ENCODE measurements at places on chromosomes 2 and 18.

DNA sequence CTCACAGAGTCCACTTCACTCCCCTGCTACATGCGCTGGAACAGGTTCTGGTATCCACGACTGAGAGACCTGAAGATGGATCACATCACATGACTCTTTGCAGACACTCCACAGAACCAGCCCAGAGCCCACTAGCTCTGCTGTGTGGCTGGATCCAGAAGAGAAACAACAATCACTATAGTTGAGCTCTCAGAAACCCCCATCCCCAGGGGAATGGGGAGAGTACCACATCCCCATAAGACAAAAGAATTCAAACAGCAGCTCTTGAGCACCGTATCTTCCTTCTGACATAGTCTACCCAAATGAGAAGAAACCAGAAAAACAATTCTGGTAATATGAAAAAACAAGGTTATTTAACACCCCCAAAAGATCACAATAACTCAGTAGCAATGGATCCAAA, 76.4 kb downstream of the ZSWIM2 start:
- no peak for DNase-seq

DNA sequence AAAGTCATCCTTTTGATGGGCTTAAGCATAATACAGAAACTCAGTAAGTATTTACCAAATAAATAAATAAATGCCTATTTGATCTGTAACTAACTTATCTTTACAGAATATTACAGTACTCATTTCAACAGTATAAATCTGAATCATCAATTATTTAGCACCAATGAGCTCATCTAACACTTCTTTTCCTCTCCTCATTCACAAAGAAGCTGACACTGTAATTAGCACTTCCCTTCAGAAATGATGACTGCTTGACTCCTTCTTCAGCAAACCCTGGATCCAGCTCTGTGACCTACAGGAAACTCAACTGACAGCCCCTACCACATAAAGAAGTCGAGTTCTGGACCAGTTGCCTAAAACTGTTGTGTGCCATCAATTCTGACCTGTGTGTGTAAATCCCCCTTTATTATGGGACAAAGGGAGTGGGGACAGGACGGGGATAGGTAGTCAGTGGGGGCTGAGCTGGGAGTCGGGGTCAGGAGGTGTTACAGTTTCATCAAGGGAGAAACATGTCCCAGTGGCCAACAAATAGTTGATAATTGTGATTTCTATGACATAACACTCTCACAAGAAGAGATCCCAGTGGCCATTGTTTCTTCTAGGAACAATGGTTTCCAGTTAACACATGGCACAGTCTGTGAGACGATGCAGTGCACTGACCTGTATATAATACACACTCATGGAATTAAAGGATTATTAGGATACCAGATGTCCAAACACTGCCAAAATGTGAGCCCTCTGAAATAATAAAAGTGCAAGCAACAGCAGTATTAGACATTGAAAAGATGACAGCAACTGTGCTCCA, 68.7 kb downstream of the STK39 start:
- no peak for DNase-seq

- no peak for DNase-seq
Measured at GRCh38 chr2:44747794-44748193, 193.7 kb upstream of the SIX3 start.

DNA sequence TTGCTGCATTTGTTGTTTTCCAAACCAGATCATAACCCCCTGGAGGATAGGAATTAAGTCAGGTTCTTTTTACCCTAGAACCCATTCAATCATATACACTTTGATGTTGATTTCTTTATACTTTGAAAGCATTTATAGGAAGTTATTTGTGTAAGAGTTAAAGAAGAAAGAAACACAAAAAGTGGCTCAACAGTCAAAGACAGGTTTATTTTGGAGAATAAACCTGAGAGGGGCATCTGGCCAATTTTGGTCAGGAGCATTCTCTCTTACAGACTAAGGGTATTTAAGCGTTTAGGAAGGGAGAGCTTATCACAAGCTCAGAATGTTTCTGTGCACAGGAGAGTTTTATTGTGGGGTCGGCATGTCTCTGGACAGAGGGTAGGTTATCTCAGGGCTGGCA, 398.0 kb downstream of the SPAG16 start:
- no peak for DNase-seq

DNA sequence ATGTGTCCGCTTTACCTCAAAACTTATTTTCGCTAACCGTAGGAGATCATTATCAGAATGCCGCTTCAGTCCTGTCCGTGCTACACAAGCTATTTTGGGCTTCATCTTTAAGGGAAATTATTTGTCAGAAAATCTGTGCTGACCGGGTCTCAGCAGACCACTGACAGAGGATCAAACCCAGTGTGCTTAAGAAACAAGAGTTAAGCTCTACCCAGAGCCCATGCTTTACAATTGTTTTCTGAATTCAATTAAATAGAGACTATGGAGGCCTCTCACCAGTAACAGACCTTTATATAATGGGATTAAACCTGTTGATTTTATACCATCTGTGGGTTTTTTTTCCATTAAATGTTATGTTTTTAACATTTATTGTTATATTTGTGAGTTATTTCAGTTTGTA, 1956.7 kb upstream of the PIK3C3 start:
- no peak for DNase-seq

DNA sequence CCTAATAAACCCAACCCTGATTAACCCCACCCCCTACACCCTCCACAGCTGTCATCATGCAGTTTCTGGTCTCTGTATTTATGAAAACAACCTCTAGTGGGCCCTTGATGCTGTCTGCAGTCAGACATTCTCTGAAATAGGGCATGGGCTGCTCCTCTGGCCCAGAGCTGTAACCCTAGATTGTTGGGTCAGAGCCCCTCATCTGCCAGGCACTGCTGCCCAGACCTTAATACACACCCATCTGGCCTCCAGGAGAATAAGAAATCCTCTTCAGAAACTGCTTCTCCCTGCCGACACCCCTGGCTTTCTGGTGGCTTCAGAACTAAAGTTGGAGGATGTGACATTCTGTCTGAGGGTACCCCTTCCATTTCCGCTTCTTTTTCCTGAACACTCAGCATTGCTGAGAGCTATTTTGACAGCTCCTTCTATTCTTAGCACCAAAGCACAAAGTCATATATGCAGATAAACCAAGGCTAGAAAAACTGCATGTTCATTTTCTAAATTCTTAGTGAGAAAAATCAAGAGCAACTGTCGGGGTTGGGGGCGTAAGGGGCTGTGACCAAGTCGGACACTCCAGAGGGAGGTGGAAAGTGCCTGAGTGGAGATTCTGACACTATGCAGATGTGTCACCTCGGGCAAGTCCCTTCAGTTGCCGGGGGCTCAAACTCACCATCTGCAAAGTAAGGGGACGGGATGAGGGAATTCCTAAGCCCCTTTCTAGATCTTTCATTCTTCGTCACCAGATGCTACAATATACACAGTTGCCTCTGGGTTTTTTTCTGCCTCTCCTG, 28.7 kb downstream of the SRSF7 start:
- no peak for DNase-seq

GRCh38 chr2:10089565-10090190, 9.5 kb upstream of the CYS1 start:
- no peak for DNase-seq

GRCh38 chr2:39519886-39520285, 82.8 kb upstream of the MAP4K3 start:
- DNase-seq, result no peak

DNA sequence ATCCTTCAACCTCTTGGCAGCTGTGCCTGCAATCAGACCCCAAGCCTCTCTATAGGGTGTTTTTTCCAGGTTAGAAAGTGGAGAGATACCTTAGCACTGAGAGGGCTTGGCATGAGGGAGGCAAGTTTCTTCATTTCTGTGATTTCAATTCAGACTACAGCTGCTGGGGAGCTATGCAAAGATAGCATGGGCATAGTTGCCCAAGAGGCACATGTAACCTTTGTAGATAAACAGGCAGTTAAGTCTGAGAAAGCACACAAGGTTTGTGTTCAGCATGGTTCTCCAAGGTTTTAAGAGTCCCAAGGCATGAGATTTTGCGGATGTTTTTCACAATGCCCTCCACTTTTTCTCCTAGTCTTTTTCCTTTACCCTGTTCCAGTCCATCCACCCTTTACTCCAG, 385.0 kb upstream of the ETAA1 start:
- no peak for DNase-seq

DNA sequence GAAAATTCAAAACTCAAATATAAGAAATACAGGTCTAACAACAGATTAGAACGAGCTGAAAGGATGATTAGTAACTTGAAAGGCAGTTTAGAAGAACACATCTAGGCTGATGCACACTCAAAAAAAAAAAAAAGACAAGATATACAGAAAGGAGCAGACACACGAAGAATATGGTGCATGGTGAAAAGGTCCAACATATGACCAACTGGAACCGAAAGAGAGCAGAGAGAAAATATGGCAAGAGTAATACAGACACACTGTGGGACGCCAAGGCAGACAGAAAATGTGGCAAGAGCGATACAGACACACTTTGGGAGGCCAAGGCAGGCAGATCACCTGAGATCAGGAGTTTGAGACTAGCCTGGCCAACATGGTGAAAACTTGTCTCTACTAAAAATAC, 39.8 kb downstream of the NDUFA10 start:
- DNase-seq, result no peak

DNA sequence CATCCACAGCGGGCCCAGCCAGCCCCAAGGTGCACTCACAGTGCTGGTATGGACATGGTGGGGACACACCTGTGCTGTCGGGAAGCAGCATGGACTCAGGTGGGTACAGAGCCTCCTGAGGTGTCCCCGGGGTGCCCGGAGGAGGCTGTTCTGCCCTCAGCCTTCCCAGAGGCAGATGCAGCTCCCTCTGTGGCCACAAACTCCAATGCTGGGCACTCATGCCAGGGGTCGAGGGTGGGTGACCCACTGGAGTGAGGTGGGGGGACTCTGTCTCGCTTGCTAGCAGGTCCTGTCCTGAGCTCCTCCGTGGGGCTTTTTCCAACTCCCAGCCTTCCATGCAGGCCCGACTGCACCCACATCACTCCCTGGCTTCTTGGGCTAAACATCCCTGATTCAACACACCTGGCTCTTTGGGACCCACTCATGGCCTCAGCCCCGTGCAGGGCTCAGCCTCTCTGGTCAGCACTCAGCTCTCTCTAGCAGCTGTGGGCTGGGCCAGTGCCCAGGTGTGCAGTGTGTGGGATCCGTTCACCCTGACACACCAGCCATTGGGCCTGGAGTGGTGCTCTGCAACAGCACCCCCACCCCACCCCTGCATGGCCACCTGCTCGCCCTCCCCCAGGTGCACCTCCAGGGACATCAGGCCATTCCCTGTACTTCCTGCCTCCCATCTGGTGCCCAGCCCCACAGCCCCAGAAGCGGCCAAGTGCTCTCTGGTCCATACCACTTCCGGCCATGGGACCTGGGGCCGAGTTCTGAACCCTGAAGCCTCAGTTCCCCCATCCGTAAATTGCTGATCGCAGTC, 16.0 kb downstream of the RAMP1 start:
- DNase-seq, result no peak

- no peak for DNase-seq
Measured at GRCh38 chr2:114661971-114662939, 219.8 kb downstream of the DPP10 start.

DNA sequence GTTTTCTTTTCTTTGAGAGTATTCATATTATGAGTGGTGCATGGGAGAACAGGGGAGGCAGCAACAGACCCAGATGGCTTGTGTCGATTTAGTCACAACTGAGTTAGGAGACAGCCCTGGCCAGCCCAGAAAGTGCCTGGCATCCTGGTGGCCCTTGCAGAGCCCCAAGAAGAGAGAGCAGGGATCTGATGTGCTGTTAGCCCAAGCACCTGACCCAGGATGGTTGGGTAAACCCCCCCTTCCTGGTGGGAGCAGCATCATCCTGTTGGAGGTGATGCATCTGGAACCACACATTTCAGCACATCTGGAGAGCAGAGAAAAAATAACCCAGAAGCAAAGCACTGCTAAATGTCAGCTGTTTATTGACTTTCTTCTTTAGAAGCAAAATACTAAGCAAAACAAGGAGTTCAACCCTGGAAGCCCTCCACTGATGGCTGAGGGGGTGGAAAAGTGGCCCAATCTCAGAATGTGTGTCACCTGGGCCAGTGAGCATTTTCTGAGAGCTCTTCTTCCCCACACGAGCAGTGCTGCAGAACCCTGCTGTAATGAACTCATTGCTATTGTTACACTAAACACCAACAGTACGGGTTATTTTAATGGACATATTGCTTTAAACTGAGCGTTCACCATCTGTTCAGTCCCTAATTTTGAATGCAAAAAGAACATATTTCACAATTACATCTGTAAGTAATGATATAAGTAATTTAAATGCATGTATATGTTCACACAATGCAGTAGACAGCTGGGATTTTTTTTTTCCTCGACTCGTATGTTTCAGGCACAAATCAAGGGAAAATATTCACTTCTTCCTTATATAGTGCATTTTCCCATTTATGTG, 100.6 kb upstream of the SMIM21 start:
- no peak for DNase-seq

- no peak for DNase-seq
Measured at GRCh38 chr2:27655155-27655951, 8.1 kb downstream of the SUPT7L start.

GRCh38 chr2:181051861-181052522, 71.6 kb downstream of the UBE2E3 start:
- no peak for DNase-seq

DNA sequence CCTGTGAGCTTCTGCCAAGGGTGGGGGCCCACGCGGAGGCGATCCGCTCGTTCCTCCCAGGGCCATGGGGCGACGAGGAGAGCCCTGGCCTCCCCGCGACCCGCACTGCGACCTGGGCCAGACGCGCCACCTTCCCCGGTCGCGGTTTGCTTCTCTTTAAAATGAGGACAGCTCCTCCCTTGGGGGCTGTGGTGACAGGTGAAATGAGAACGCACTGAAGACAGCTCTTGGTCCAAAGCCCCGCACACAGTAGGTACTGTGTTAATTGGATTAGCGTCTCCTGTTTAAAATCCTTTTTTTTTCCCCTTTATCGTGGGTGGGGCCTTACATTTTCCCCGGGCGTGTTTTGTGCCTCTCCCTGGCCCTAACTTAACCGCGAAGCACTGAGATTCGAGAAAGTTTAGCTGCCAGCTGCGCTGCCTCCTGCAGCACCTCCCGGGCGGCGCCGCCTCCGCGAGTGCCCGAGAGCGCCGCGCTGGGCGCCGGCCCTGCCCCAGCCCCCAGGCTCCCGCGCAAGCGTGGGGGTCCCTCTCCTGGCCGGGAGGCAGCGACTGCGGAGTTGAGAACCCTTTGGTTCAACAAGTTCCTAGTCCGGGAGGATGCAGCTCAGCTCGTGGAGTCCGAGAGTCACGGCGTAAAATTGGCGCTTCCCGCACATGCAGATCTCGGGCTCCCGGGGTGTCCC, 1.1 kb downstream of the HPCAL1 start:
- no peak for DNase-seq

GRCh38 chr2:32874931-32875330, 71.8 kb upstream of the LTBP1 start:
- DNase-seq, result no peak

- no peak for DNase-seq
Measured at GRCh38 chr2:217903859-217904613, 98.8 kb downstream of the TNS1 start.

GRCh38 chr2:178825183-178825582, 18.0 kb upstream of the TTN start:
- no peak for DNase-seq

- no peak for DNase-seq
Measured at GRCh38 chr2:226429476-226429875, 370.1 kb downstream of the IRS1 start.

Data from activated CD4-positive, alpha-beta T cell treated with anti-CD3 and anti-CD28 coated beads for 1 hour (primary cell).